ENCODE measurements at places on chromosomes 6 and 20.

GRCh38 chr6:107493158-107494057, 3.5 kb downstream of the SOBP start:
- no peak overlapping the region for H3K4me3 ChIP-seq
- DNase-seq = no peak
- peaks cover 9% of the 10 kb centered on the region for H3K27me3 ChIP-seq
- H3K4me1 ChIP-seq = peaks cover 2% of the 10 kb centered on the region
- H3K27ac ChIP-seq = no peak overlapping the region

DNA sequence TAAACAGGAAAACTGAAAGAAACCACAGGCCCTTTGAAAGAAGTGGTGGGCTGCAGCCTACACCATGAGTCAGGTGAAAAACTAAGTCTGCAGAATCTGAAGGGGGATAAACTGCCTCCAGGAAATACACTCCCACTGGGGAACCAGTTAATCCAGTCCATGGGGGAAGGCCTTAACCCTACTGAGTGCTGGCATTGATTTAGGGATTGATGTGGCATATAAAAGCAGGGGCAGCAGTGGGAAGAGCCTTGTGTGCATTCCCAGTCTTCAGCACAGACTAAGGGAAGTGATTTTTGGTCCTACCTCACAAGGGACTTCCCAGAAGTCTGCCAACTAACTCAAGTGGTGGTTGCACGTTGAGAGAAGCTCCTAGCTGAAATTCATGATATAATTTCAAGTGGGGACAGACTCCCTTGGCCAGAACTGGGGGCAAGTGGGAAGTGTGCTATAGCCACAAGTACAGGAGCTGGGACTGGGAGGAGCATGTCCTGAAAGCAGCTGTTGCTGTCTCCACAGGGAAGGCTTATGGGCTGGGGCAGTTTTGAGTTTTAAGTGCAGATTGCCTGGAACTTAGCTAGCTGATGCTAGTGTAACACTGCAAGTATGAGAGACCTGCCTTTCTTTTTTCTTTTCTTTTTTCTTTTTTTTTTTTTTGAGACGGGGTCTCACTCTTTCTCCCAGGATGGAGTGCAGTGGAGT, 31.2 kb downstream of the CITED2 start:
- peaks cover 3% of the 10 kb centered on the region for H3K4me1 ChIP-seq
- H3K4me3 ChIP-seq = no peak overlapping the region
- no peaks in the 10 kb centered on the region for H3K36me3 ChIP-seq
- H3K27me3 ChIP-seq = no peaks in the 10 kb centered on the region
- H3K27ac ChIP-seq = no peak overlapping the region

- no peaks in the 10 kb centered on the region for H3K27me3 ChIP-seq
- no peak overlapping the region for H3K4me3 ChIP-seq
- H3K27ac ChIP-seq = no peak overlapping the region
- no peaks in the 10 kb centered on the region for H3K36me3 ChIP-seq
Measured at GRCh38 chr6:13526727-13527670, 39.6 kb upstream of the GFOD1 start.

DNA sequence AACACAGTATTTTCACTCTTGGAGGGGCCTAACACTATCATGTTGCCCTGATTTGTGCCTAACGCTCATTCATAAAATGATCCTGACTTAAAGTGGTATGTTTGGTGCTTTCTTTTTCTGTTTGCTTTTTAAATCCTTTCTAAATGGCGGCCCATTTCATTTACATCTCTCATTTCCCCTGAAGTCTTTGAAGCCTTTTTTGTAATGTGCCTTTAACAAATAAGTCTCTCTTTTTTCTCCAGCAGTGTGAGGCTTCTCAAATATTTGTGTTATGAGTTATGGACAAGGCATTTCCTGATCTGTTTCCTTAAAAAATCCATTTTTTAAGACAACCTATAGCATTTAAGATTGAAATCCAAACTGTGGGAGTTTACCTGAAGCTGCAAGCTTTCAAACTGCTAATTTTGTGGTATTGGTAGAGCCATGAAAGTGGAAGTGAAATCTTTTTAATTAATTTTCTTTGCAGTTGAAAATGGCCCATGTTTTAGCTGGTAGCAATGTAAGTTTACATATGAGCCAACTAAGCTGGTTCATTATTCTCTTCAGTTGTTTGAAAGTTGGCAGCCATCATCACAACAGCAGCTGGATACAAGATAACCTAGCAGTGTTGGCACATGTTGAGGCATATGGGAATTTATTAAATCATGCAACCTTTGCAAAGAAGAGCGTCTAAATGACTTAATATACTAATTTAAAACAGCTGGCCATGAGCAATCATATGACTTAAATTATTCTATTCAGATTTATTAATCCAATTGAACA, 469.7 kb downstream of the CDKAL1 start:
- H3K4me3 ChIP-seq = no peak overlapping the region
- H3K4me1 ChIP-seq = no peaks in the 10 kb centered on the region
- no peak overlapping the region for H3K27ac ChIP-seq
- DNase-seq = no peak
- H3K36me3 ChIP-seq = no peaks in the 10 kb centered on the region

GRCh38 chr6:153801917-153802316, 237.1 kb upstream of the OPRM1 start:
- H3K27me3 ChIP-seq = no peaks in the 10 kb centered on the region
- no peak overlapping the region for H3K4me3 ChIP-seq
- DNase-seq = no peak
- H3K36me3 ChIP-seq = no peaks in the 10 kb centered on the region

GRCh38 chr20:20343932-20344331, 24.0 kb upstream of the INSM1 start:
- no peaks in the 10 kb centered on the region for H3K36me3 ChIP-seq
- H3K4me1 ChIP-seq = no peaks in the 10 kb centered on the region

DNA sequence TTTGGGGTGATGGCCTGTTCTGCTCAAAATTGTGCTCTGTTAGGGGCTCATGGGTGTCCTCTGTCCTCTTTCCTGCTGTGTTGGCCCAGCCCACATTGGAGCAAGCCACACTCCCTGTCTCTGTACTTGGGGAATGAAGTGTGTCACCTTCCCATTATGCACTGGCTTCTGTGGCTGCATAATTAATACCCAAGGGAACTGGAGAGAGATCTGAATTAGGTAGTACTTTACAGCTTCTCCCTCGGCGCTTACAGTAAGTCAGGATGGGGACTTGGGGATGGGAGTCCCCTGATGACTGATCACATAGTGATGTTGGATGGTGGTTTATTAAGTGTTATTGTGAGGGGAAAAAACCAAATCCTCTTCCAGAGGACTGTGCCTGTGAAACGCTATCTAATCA, 116.6 kb downstream of the FOXO3 start:
- no peak overlapping the region for H3K4me3 ChIP-seq
- H3K27ac ChIP-seq = no peak overlapping the region
- no peaks in the 10 kb centered on the region for H3K36me3 ChIP-seq
- DNase-seq = no peak
- H3K4me1 ChIP-seq = peaks cover 2% of the 10 kb centered on the region

DNA sequence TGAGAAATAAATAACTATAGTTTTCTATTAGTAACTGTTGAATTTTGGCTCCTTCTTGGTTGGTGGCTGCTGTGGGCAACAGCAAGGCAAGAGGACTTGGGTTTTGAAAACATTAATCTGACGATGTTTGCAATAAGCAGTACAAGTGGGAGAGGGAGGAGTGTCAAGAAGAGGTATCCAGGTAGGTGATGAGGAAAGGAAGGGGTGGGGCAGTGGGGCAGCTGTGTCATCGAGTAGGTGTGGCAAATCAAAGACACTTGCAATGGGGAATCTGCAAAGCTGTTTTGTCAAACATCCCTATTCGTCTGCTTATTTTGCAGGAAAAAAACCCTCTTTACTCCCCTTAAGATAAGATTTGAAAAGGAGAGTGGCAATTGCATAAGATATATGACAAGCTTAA, 171.9 kb upstream of the MAP3K7 start:
- no peaks in the 10 kb centered on the region for H3K36me3 ChIP-seq
- H3K4me1 ChIP-seq = no peaks in the 10 kb centered on the region
- no peaks in the 10 kb centered on the region for H3K27me3 ChIP-seq
- DNase-seq = no peak
- H3K27ac ChIP-seq = no peak overlapping the region
- no peak overlapping the region for H3K4me3 ChIP-seq

- no peak overlapping the region for H3K27ac ChIP-seq
- no peaks in the 10 kb centered on the region for H3K4me1 ChIP-seq
- H3K27me3 ChIP-seq = no peaks in the 10 kb centered on the region
Measured at GRCh38 chr6:160043784-160044183, 74.9 kb downstream of the IGF2R start.

GRCh38 chr6:116111552-116112528, 11.2 kb downstream of the NT5DC1 start:
- H3K4me1 ChIP-seq = no peaks in the 10 kb centered on the region
- no peaks in the 10 kb centered on the region for H3K27me3 ChIP-seq
- no peak overlapping the region for H3K27ac ChIP-seq
- peak; percentile 41 for DNase-seq
- H3K4me3 ChIP-seq = no peak overlapping the region
- peaks cover 13% of the 10 kb centered on the region for H3K36me3 ChIP-seq

DNA sequence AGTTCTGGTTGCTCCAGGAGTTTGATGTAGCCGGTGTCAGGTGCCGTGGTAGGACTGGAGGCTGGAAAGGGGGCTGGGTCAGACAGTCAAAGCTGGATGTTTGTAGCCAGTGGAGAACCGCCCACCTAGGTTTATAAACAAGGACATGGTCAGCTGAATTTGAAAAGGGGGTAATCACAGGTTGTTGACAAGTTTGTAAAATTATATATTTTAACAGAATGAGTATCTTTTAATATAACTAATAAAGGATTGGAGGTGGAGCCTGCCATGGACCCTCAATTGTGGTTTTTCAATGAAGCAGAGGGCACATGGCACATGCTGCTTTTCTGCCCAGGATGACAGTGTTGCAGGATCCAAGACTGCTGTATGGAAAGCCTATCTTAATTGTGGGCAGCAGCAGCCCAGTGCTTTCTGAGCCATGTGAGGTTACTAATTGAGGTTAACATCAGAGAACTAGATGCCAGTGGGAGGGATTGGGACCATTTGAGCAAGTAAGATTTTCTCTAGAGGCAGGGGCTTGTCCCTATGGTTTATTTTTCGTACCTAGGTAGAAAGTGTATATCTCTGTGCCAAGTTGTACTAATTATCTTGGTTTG, 9.7 kb downstream of the HECA start:
- H3K27ac ChIP-seq = no peak overlapping the region
- no peaks in the 10 kb centered on the region for H3K27me3 ChIP-seq
- no peaks in the 10 kb centered on the region for H3K36me3 ChIP-seq
- DNase-seq = no peak
- H3K4me3 ChIP-seq = no peak overlapping the region
- 0 out of 2 replicates have a peak, but pooled peaks cover 1% of the 10 kb centered on the region for H3K4me1 ChIP-seq

- no peak overlapping the region for H3K27ac ChIP-seq
- no peak overlapping the region for H3K4me3 ChIP-seq
- no peaks in the 10 kb centered on the region for H3K27me3 ChIP-seq
- H3K4me1 ChIP-seq = no peaks in the 10 kb centered on the region
- no peak for DNase-seq
Measured at GRCh38 chr6:143195349-143195845, 134.7 kb downstream of the AIG1 start.

All from iPS DF 6.9 (cell line).